ENCODE measurements at places on chromosomes 5 and 9.
A peak's percentile ranks its signal among the peaks of the same experiment; 100 is the strongest.

GRCh38 chr9:87615547-87616148 is 110.3 kb upstream of the CTSL start:
- no peak for DNase-seq

- no peak for DNase-seq
These were observed 72.1 kb downstream of the MRPL36 start for GRCh38 chr5:1727571-1727970.

- no peak for DNase-seq
These were observed 41.7 kb upstream of the KLF9 start for GRCh38 chr9:70455993-70456704.

- DNase-seq: no peak
These were observed 23.2 kb downstream of the LEAP2 start for GRCh38 chr5:132896685-132897084.

- no peak for DNase-seq
These were observed 237.2 kb upstream of the CDH6 start for GRCh38 chr5:30956251-30956650.

DNA sequence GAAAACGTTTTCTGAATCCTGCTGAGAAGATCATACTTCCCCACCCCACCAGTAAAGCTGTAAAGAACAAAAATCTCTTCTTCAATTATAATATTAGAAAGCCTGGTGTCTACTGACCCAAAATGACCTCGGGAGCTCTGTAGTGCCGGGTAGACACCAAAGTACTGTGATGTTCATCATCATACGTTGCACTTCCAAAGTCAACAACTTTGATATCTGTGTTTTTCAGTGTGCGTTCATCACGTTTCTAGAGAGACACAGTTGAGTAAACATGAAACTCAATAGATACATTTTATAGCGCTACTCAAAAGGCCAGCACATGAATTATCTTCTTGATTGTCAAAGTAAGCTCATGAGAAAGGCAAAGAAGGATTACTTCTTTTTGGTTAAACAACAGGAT is 14.6 kb downstream of the CLK4 start:
- no peak for DNase-seq

- DNase-seq: peak; percentile 58
These were observed 9.5 kb downstream of the TOR4A start for GRCh38 chr9:137286975-137287383.

GRCh38 chr9:24413651-24414050 is 132.0 kb downstream of the IZUMO3 start:
- DNase-seq: peak; percentile 65

DNA sequence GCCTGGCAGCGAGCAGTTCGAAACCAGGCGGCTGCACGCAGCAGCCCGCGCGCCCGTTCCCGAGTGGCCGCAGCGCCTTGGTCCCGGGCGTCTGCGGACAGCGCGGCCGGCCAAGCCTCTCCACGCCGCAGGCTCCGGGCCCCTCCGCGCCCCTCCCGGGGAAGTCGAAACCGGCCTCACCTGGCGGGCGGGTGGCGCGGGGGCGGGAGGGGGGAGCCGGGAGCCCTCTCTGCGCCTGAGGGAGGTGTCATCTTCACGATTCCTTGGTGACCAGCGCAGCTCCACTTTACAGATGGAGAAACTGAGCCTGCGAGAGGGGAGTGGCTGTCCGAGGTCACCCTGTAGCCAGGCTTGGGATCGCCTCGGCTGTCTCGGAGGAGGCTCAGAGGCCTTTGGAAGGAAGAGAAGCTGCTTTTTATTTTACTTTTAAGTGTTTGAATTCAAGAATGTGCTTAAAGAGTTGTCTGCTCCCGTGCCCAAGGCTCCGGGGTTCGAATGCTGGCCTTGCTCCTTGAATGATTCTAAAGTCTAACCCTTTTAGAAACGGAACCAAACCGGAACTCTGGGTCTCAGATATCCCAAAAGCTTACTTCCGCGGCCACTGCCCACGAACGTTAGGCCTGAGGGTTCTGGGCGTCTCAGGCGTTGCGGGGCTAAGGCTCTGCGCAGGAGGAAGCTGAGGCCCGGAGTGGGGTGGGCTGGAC is 662 bp downstream of the SUSD3 start:
- no peak for DNase-seq

DNA sequence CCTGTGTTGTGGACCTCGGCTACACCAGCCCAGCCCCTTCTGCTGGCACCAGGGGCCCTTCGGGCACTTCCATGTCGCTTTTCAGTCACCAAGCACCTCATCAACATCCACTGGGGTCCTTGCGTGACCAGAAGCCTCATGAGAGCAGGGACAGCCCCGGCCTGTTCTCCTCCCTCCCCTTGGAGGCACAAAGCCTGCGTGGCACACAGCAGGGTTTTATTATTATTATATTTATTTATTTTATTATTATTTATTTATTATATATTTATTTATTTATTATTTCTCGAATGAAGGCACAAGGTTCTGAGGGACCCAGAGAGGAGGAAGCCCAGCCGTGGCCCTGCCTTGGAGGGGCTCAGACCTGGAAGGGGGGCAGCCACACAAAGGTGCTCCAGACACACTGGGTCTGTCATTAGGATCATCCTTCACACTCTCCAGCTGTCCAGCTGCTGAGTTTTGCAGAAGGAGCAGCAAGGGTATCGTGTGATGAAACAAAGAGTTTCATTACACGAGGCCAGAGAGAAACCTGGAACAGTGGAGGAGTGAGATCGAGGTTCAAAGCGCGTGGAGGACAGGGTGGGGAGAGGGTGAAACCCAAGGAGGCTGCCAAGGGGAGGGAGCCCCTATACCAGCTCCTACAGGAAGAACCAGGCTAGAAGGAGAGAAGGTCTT is 5.2 kb downstream of the VAV2 start:
- no peak for DNase-seq

DNA sequence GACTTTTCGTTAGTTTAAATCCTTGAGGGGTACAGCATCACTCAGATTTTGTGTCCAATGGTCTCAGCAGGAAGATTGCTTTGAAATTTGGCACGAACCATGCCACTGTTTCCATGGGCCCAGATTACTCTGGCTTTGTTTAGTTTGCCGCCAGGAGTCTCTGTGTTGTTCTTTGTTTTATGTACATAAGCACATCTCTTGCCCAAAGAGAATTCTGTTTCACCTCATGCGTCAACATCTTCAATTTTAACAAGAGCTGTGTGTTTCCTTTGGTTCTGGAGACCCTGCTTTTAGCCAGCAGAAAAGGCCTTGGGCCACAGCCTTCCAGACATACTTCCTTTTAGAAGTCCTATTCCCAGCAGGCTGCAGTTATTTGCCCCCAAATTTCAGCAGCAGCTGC is 62.4 kb downstream of the TNPO1 start:
- peak; percentile 37 for DNase-seq

DNA sequence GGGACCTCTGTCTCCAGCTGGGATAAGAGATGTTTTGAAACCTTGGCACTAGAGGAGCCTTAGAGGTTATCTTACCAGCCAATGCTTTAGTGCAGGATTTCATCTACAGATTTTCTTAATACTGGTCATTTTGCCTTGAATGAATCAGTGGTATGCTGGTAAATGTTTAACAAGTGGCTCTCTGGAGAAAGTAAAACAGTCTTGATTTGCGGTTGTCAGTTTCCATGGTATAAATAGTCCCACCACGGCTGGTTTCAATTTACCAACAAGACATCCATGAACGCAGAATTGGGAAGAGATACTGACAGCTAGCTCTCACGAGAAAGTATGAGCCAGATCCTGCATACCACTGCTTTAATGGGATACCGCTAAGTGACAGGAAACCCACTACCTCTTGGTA is 56.7 kb upstream of the CXCL14 start:
- DNase-seq: no peak

DNA sequence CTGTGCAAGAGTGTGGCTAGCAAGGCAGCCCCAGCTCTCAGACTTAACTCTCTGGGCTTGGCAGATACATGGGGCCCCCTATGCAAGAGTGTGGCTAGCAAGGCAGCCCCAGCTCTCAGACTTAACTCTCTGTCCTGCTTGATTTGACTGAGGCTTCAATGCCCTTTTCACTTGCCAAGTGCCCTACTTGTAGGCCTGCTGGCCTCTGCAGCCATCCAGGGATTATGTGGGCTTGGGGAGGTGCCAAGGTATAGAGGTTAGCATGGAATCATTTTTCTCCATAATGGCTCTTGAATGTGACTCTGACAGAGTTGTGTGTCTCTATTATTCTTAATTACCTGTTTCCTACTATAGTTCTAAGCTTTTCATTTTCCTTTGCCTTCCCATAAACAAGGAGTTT is 115.5 kb upstream of the RUSC2 start:
- DNase-seq: no peak

GRCh38 chr9:89536145-89536574 is 38.2 kb upstream of the SEMA4D start:
- no peak for DNase-seq

GRCh38 chr9:115142517-115143270 is 24.7 kb upstream of the TNC start:
- DNase-seq: no peak

DNA sequence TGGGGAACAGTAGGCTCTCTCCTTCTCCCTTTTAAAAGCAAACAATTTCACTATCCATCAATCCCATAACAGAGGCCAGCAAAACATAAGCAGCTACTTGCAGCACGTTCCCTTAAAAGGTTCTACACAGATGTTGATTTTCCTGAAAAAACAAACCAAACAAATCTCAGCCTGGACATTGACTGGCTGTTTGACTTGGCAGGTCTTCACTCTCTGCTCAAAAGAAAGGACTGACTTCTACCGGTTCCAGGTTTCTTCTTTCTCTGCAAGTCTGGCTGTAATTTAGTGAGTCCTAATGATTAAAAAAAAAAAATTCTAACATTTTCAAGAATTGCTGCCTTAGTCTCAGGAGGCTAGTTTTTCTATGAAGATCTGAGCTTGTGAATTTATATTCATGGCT is 203.1 kb upstream of the EFNA5 start:
- DNase-seq: no peak

DNA sequence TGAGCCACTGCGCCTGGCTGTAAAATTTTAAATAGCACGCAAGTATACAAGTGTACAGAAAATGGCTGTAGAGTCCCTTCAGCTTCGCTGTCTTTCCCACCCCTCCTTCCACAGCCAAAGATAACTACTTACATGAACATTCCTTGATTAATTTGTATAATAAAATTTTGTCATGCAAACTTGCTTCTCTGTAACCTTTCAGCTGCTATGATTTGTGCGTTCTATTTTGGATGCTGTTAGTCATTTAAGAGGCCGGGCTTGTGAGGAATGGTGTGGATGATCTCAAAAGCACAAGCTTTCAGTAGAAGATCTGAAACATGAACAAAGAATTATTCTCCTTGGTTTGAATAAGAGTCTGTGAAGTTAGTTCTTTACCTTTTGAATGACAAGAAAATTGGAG is 115.0 kb upstream of the TLE1 start:
- no peak for DNase-seq

- no peak for DNase-seq
These were observed 58.6 kb downstream of the ADAMTS12 start for GRCh38 chr5:33833237-33833575.

- DNase-seq: no peak
These were observed 35.3 kb downstream of the SNX24 start for GRCh38 chr5:122880749-122881148.

DNA sequence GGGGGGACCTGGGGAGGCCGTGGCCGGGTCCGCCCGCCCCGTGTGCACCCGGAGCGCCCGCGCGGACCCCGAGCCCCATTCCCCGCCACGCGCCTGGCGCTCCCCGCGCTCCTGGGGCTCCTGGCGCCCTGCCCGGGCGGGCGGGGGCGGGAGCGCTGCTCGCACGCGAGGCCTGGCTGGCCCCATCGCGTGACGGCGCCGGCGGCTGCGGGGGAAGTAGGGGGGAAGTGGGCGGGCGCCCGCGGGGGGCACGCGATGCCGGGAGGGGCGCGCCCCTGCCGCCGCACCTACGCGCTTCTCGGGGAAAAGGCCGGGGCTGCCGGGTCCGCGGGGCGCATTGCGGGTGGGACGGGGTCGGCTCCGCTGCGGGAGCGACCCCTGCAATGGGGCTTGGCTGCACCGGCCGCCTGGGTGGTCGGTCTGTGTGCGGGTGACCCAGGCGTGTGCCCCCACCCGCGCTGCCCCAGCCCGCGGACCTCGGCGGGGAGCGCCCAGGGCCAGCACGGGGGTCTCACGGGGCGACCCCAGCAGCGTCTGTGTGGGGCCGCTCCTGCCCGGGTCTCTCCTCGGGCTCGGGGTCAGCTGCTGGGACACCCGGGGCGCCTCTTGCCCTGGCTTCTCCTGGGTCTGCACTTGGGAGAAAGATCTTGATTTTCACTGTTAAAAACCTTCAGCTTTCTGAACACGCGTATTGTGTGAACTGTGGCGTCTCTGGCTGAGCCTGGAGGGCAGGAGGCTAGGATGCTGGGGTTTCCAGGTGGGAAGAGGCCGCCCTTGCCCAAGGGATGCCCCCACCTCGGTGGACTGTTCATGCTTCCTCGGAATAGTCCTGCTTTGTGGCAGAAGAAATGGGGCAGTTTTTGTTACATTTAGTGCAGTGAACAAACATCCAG is 52.4 kb downstream of the AHRR start:
- DNase-seq: peak; percentile 46

- DNase-seq: no peak
These were observed 29.8 kb upstream of the SEC16A start for GRCh38 chr9:136512651-136513071.

GRCh38 chr5:168022446-168023169 is 268.8 kb upstream of the WWC1 start:
- no peak for DNase-seq

- DNase-seq: no peak
These were observed 233.6 kb downstream of the GABRB2 start for GRCh38 chr5:161312882-161313281.

DNA sequence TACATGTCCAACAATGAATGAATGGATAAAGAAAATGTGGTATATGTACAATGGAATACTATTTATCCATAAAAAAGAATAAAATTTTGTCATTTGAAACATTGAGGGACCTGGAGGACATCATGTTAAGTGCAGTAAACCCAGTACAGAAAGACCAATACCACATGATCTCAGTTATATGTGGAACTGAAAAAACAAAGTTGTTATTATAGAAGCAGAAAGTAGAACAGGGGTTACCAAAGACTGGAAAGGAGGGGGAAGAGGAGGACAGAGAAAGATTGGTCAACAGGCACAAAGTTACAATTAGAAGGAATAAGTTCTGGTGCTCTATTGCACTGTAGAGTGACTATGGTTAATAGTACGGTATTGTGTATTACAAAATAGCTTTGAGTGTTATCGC is 233.8 kb downstream of the SEMA6A start:
- DNase-seq: no peak

DNA sequence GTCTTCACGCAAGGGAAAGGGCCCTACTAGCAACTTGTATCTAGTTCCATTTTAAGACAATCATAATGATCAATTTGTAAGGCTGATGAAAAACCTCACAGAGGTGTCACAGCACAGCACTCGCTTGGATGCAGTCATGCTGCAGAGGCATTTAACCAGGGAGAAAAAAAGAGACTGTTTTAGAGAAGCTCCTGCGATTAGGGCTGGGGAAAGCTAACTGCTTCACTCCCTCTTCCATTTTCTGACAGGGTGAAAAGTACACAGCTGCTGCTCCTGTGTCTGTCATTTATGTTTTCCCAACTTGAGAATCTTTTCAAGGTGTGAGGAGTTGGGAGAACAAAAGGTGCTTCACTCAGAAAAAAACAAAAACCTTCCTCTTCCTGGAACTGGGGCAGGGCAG is 106.4 kb downstream of the CDK5RAP2 start:
- no peak for DNase-seq
